CD4-positive, alpha-beta T cell (primary cell): ENCODE measurements at places on chromosomes 3 and 15. TPM values are rescaled to one million over a fixed set of nuclear protein-coding genes. Genes with fewer than 3 reads are reported as not detected.

Gene TP53BP1
- 44.6 TPM for total RNA-seq

Gene PLA2G4E
- total RNA-seq = not detected

Gene CLDN16
- not detected for total RNA-seq

DNA sequence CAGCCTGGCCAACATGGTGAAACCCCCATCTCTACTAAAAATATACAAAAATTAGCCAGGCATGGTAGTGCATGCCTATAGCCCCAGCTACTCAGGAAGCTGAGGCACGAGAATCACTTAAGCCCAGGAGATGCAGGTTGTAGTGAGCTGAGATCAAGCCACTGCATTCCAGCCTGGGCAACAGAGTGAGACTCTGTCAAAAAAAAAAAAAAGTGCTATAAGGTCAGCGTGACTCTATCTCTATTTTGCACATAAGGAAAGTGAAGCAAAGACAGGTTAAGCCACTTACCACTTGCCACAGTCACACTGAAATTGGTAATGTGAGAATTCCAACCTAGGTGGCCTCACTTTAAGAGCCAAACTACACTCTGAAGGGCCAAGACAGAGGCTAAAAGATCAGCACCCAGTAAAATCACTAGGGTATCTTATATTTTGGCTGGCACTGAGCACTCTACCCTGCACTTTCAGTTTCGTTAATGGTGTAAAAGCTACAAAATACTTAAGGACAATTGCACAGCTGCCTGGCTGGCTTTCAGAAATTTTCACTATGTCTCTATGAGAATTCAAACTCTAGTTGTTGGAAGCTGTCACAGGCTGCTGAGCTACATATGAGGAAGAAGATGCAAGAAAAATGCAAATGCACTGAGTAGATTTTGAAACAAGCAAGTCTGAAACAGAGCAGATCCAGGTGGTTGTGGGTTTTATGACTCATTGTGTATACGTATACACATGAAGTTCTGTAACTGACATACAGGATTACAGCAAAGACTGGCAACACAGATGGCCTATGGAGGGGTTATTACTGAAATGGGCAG is 32.7 kb downstream of the TRANK1 start:
- no peak for DNase-seq

DNA sequence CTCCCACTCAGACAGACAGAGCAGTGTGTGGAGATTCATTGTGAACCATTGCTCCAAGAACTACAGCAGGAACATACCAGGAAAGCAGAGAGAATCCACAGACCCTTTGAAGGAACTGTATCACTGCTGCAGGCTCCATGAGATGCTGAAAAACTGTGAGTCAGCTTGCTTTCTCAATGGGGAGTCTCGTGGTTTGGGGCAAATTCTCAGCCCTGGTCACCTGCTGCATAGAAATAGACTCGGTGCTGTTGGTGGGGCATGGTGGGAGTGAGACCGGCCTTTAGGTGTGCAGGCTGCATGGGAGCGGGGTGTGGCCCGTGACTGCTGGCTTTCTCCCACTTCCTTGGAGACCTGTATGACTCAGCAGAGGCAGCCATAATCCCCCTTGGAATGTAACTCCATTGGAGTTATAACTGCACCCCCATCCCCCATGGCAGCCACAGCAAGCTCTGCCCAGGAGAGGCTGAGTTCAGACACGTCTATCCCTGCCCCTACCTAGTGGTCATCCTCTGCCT is 35.6 kb downstream of the ALCAM start:
- no peak for DNase-seq
